ENCODE measurements at places on chromosomes 6 and 20.

DNA sequence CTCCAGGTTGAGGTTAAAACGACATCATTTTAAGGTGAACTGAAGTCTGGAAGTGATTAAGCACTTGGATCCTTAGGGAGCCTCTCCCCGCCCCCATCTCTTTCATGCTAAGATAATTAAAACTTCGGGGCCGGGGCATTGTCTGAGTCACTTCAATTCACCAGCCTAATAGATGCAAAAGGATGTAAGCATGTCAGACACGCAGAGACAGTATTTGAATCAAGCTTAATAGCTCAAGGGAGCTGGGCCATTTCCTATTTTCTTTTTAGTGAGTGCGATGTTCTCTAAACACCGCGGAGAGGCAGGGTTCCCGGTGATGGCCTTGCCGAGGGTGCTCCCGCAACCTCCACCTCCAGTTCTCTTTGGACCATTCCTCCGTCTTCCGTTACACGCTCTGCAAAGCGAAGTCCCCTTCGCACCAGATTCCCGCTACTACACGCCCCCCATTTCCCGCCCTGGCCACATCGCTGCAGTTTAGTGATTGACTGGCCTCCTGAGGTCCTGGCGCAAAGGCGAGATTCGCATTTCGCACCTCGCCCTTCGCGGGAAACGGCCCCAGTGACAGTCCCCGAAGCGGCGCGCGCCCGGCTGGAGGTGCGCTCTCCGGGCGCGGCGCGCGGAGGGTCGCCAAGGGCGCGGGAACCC lies 516 bp upstream of the IRF4 start:
- DNase-seq: no peak

- no peak for DNase-seq
Measured at GRCh38 chr6:27863962-27864905, 48.0 kb downstream of the OR2B2 start.

- DNase-seq: no peak
Measured at GRCh38 chr20:64035933-64036345, at the start of gene C20orf204. Gene C20orf204 (plus strand): TSS chr20:64036182. CDS start chr20:64036324, 142 bp downstream.

GRCh38 chr6:97129106-97129505 lies 153.9 kb downstream of the MMS22L start:
- no peak for DNase-seq

GRCh38 chr6:106770081-106770480 lies 140.7 kb downstream of the QRSL1 start:
- DNase-seq: no peak

GRCh38 chr6:157631412-157631811 lies 191.6 kb upstream of the SNX9 start:
- no peak for DNase-seq

DNA sequence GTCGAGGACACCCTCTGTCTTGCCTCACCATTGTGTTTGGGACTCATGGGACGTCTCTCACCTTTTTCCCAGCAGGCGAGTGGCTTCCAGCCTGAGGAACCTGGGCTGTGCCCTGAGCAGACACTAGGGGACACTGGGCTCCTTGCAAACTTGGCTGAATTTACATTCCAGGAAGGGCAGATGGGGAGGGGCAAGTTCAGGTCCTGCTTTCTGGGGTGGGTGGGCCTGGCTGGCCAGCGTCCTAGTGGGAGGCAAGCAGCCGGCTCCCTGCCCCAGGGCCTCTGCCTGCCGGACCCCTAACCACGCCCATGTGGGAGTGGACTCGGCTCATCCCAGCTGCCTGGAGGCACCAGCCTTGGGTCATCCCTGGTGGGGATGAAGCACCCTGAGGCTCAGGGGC lies 48.2 kb upstream of the MLN start:
- DNase-seq: no peak

DNA sequence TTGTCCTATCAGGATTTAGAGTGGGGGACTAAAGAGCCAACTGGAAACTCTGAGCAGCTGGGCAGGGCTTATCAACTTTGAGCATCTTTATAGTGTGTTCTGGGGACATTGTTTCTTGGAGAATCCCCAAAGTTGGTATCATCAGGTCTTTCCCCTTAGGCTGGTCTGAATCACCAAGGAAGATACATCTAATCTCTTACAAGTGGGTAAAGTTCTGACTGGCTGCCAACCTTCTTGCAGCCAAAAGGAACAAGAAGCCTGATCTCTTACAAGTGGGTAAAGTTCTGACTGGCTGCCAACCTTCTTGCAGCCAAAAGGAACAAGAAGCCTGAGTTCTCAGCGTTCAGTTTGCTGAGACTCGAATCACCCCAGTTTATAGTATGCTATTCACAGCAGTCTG lies 1.6 kb upstream of the MED23 start:
- DNase-seq: no peak

DNA sequence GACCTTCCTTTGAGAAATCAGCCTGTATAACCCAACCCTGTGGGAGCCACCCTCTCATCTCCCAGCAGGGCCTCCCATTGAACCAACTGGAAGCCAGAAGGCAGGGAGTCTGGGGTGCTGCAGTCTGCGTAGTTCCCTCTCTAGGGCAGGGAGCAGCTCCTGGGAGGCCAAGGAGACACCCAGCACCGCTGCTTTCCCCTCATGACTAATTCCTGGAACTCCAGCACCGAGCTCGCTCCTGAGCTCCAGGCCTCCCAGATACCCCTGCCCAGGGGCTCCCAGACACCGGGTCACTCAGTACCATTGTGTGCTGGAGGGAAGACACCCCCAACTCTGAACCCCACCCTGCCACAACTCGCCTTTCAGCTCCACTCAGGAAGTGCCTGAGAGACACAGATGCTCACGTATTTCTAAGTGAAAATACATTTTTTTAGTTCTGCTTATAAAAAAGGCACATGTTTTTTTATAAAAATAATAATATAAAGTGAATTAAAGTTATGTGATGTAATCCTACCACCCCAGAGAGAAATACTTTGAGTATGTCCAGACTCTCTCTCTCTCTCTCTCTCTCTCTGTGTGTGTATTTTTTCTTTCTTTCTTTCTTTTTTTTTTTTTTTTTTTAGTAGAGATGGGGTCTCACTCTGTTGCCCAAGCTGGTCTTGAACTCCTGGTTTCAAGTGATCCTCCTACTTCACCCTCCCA lies 17.5 kb downstream of the PIM1 start:
- no peak for DNase-seq

DNA sequence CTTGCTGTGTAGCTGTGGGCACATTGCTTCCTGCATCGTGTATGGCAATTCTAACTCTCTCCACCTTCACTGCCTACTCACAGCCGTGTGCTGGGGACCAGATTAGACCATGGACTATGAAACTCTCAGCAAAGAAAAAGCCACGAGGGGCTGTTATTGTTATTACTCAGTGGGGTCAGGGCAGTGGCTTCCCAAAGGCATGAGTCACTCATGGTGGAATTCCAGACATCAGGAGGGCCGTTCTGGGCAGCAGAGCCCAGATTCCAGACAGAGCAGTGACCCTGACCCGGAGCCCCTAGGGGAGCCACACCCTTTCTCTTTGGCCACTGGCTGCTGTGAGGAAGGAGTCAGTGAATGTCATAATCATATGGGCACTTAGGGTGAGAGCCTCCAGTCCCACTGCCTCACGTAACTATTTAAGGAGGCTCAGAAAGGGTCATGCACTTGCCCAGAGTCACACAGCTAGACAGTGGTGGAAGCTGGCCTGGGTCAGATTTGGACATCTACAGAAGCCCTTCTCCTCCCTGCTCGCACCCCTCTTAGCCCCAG lies 22.2 kb upstream of the CCN5 start:
- no peak for DNase-seq

GRCh38 chr6:2744209-2744771 lies 6.4 kb downstream of the MYLK4 start:
- peak; percentile 67 for DNase-seq

DNA sequence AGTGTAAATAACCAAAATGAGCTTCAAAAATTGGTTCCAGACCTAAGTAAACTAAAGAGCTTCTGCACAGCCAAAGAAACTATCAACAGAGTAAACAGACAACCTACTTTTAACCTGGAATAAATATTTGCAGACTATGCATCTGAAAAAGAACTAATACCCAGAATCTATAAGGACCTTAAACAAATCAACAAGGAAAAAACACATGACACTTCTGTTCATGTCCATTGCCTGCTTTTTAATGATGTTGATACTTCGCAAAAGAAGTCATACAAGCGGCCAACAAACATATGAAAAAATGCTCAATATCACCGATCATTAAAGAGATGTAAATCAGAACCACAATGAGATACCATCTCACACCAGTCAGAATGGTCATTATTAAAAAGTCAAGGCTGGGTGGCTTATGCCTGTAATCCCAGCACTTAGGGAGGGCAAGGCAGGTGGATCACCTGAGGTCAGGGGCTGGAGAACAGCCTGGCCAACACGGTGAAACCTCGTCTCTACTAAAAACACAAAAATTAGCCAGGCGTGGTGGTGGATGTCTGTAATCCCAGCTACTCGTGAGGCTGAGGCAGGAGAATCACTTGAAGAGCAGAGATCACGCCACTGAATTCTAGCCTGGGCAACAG lies 42.5 kb upstream of the DST start:
- DNase-seq: no peak

GRCh38 chr6:65819152-65819551 lies 112.1 kb upstream of the EYS start:
- DNase-seq: no peak

- DNase-seq: no peak
Measured at GRCh38 chr6:165949324-165949723, 218.3 kb downstream of the TBXT start.

- no peak for DNase-seq
Measured at GRCh38 chr6:141540207-141540606, 592.5 kb upstream of the GJE1 start.

DNA sequence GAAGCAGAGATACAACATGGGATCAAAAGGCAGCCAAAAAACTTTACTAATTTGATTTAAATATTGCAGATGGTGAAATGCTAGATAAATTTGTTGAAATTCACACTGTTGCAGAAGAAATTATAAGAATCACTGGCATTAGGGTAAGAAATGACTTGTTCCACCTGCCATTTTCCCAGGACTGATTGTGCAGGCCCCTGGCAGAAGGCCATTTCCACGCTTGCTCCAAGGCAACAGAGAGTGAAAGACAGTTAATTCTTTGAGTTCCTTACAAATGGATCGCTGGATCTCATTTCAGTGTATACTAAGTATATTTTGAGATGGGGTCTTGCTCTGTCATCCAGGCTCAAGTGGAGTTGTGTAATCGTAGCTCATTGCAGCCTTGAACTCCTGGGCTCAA lies 67.0 kb upstream of the TMEM181 start:
- no peak for DNase-seq

DNA sequence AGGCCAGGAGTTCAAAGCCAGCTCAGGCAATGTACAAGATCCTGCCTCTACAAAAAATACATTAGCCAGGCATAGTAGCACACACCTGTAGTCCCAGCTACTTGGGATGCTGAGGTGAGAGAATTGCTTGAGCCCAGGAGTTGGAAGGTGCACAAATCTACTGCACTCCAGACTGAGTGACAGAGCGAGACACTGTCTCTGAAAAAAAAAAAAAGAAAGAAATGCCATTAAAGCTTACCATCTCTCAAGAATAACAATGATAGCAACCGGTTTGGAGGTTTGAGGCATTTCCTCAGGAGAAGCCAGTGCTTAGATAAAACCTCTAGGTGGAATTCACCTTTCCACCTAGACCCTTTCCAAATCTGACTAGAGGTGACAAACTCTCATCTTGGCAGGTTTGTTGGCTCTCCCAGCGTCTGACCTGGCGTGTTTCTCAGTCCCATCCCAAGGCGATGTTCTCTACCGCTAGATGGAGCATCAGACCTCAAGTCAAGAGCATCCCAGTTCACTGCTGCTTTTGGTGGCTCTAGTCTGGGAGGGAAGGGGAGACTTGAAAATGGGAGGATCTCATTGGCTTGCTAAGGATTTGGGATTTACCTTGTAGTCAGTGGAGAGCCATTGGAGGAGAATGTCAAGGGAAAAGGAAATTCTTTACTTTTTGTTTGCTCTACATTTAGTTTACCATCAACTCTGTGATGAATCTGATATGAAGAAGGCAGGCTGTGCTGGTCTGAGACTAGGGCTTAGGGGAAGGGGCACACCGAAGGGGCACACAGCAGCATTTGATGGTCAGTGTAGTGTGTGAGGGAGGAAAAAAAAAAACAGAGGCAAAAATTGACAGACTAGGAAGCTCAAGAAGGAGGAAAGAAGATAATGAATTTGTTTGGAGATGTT lies 67.9 kb downstream of the NCOA7 start:
- DNase-seq: peak; percentile 57

DNA sequence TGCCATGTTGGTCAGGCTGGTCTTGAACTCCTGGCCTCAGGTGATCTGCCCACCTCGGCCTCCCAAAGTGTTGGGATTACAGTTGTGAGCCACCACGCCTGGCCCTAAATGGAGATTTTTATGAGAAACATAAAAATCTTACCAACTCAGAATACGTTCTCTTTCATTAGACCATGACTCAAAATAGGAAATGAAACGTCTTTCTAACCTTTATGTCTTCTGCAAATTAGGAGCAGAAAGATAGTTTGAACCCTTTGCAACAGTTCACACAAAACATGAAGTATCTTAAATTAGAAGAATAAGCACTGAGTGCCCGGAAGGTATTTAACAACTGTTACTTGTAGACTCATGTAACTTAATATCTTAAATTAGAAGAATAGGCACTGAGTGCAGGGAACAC lies 48.3 kb downstream of the AHI1 start:
- no peak for DNase-seq
